ENCODE measurements at places on chromosomes 7 and 10.

GRCh38 chr10:7157091-7157490 lies 253.7 kb downstream of the SFMBT2 start:
- DNase-seq, result no peak

DNA sequence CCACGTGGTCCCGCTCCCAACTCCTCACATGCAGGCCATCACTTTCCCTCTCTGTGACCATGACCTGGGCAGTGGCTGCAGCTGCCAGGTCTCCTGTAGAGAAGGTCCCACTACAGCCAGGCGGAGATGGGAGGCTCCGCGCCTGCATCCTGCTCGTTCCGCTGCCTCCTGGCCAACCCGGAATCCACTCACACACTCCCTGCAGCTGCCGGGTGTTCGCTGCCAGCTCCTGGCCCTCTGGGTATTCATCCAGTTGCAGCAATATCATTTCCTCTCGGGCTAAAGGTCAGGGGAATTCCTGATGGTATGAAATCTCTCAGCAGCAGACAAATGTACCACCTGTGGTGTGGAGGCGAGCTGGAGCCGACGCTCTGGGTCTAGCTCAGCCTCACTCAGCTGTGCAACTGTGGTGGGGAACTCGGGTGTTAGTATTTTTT lies 65.7 kb downstream of the TLL2 start:
- no peak for DNase-seq

- DNase-seq, result no peak
Measured at GRCh38 chr7:115475761-115476385, 554.0 kb downstream of the MDFIC start.

DNA sequence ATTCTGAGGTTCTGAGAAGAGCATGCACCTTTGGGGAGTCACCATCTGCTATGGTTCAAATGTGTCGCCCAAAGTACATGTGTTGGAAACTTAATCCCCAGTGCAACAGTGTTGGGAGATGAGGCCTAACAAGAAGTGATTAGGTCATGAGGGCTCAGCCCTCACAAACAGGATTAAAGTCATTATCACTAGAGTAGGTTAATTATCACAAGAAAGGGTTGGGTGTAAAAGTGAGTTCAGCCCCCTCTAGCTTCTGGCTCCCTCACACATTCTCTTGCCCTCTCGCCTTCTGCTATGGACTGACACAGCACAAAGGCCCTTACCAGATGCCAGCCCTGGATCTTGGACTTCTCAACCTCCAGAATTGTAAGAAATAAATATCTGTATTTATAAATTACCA lies 100.3 kb upstream of the C10orf90 start:
- no peak for DNase-seq

DNA sequence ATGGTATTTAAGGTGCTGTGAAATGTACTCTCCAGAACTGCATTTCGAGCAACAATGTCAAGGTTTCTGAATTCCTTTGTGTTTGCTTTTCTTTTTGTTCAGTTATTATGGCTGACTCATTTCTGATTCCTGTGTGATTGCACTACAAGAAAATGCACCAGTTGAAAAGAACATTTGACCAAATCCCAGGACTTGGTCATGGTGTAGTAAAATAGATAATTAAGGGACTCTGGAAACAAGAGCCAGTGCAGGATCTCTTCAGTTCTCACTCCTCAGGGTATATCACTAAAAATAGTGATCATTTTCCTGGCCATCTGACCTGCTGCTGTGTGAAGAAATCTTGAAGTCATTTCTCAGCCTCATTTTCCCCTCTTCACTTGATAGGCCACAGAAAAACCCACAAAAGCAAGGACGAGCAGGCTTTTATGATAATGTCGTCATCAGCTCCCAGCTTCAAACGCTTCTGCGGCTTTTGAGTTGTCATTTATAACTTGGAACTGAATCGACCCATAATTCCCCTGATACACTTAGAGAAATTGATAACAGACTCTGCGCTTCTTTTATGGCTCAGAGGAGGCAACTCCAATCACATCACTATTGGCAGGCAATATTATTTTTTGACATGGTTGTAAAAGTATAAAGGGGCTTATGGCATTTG lies 274.7 kb downstream of the HDAC9 start:
- no peak for DNase-seq

- no peak for DNase-seq
Measured at GRCh38 chr10:121426307-121426706, 171.9 kb downstream of the FGFR2 start.

DNA sequence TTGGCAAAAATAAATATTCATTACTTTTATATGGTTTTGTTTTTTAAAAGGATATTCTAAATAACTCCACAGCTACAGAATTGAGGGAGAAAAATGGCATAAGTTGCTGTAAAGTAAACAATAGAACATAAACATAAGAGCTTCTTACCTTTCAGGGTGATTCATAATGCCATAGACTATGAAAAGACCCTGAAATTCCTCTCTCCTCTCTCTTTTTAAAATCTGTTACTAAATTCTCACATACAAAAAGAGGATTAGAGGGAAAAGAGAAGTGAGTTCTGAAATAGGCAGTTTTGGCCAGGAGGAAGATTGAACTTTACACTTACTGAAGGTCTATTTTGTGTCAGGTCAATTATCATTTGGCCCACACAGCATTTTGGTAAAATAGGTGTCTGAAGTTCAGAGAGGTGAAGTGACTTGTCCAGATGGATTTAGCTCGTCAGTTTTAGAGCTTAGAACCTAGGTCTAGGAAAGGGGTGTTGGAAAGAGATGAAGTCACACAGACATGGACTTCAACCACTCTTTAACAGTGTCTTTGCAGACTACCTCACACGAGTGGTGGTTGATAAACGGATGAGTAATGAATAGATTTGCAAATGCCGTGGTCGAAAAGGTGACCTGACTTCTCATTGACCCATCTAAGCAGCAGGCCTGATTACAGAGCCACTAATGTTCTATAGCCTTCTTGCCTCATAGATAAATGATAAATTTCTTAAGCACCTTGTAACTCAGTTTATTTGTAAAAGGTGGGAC lies 190.6 kb upstream of the CCDC6 start:
- no peak for DNase-seq

DNA sequence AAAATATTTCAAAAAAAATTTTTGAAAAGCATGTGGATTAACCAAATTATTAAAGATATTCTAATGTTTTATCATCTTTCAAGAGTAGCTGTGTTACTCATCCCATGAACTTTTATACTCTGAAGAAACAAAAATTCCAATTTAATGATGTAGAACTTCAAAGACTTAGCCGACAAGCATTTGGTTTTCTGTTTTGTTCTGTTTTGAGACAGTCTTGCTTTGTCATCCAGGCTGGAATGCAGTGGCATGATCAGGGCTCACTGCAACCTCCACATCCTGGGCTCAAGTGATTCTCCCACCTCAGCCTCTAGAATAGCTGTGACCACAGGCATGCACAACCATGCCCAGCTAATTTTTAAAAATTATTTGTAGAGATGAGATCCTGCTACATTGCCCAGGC lies 17.8 kb upstream of the LCOR start:
- DNase-seq, result no peak

- no peak for DNase-seq
Measured at GRCh38 chr10:127737563-127738511, 852 bp downstream of the FOXI2 start.

- DNase-seq, result no peak
Measured at GRCh38 chr7:116311816-116312471, 101.6 kb downstream of the TES start.

DNA sequence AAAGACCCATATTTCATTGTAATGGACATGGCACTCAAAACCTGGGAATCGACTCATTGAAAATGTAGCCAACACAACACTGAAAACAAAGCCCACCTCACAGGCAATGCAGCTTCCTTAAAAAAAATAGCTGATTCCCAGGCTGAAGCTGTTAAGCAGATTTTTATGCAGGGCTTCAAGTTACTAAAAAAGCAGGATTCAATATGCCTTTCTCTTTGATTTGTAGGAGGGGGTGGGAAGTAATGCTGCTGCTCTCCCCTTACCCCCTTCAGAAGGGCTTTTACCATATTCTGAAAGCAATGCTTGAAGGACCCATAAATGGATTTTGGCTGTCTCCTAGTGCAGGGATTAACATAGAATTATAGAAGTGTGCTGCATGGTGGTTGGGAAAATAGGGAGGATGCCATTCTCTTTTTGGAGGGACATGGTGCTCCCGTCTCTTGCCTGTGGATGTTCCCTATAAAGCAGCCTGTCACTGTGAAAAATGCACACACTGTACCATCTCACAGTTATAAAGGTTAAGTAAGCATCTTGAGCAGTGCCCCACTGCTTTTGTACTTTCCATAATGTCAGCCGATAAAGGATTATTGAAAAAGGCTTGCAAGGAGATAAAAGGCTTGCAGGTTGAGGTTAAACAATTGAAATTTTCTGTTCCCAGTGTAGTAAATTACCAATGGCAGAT lies 262.8 kb downstream of the AUTS2 start:
- no peak for DNase-seq

DNA sequence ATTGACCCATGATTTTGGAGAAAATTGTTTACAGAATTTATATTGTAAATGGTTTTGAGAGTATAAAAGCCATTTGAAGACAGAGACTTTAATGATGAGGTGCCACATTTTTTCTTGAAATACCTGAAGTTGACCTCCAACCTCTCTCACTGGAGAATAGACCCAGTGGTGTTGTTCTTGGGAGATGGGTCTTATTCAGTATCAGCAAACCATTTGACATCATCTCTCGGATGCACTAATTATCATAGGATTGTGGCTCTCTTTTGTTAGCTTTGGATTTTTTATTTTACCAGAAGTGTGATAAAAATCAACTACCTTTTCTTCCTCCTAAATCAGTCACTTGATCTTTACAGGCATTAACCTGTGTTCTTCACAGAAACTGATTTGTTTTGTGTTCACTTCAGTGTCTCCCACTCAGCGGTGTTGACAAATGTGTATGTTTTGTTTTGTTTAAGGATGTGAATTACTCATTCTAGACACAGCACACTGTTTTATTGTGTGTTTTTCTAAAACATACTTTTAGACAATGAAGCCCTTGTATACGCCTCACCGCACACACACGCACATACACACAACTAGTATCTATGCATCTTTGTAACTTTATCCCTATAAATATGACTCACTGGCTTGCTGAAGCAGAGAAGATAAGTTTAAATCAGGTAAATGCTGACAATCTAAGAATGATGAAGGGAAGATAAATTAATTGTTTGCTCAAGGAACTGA lies 455.6 kb downstream of the INHBA start:
- no peak for DNase-seq

DNA sequence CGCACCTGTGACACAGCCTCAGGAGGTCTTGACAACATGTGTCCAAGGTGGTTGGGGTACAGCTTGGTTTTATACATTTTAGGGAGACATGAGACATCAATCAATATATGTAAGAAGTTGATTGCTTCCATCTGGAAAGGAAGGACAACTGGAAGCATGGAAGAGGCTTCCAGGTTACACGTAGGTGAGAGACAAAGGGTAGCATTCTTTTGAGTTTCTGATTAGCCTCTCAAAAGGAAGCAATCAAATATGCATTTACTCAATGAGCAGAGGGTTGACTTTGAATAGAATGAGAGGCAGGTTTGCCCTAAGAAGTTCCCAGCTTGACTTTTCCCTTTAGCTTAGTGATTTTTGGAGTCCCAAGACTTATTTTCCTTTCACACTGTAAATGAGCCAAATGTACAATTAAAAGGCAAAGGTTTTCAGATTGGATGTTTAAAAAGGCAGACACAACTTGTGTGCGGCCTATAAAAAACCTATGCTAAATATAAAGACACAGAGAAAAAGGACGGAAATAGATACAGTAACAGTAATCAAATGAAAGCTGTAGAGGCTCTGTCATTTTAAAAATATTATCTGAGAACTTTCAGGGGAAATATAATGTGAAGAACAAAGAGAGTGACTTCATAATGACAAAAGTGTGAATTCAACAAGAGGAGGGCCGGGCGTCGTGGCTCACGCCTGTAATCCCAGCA lies 65.7 kb upstream of the LANCL2 start:
- no peak for DNase-seq

GRCh38 chr10:61774031-61774430 lies 111.3 kb downstream of the CABCOCO1 start:
- no peak for DNase-seq

DNA sequence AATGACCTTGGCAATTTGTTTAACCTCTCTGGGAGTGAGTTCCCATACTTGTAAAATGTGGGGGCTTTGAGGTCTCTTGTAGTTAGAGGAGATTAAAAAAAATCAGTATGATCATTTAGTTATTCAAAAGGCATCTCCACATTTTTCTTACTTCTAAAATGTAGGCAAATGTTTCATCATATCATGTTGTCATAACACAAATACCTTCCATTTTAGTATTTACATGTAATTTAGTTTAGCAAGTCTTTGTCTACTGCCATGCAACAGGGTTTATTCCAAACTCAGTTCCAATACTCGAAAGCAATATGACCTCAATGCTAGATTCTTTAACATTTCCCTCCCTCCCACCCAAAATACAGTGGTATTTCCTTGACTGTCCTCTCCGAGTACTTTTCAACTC lies 262.8 kb upstream of the IMMP2L start:
- DNase-seq, result no peak

- DNase-seq, result no peak
Measured at GRCh38 chr10:69495666-69496065, 44.4 kb downstream of the TSPAN15 start.

Measured in CD8-positive, alpha-beta memory T cell (primary cell).